ENCODE measurements at places on chromosomes 12 and 14.
A peak's percentile ranks its signal among the peaks of the same experiment; 100 is the strongest.

GRCh38 chr14:67263499-67264149, 22.4 kb downstream of the PALS1 start:
- DNase-seq: no peak

- peak; percentile 38 for DNase-seq
Observed at GRCh38 chr12:55996201-55996714, 818 bp upstream of the SUOX start.

GRCh38 chr12:99611117-99611516, 36.4 kb upstream of the GARIN6 start:
- no peak for DNase-seq

- no peak for DNase-seq
Observed at GRCh38 chr14:30283822-30284446, 275.0 kb upstream of the G2E3 start.

DNA sequence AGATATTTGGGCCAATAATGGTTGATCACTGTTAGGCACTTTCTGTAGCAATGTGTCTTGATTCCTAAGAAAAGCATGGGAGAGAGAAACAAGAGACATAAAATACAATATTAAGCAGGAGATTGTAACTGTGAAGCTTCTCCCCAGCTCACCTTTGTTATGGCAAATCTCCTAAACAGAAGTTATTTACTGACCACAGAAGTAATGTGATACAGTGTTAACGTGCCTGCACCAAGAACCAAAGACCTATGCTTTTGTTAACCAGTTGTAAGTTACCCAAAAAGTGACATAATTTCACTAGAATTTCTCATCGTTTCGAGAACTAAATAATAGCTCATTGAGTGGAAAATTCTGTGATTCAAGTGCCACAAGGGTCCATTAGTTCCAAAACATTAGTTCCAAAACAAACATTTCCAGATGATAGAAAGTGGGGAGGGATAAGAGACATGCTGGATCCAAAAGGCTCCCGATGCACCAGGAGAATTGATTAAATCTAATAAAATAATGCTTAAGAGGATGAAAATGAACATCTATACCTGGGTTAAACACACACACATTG, 14.3 kb downstream of the RERG start:
- DNase-seq: no peak

GRCh38 chr12:54193434-54193833, 4.6 kb upstream of the SMUG1 start:
- no peak for DNase-seq

DNA sequence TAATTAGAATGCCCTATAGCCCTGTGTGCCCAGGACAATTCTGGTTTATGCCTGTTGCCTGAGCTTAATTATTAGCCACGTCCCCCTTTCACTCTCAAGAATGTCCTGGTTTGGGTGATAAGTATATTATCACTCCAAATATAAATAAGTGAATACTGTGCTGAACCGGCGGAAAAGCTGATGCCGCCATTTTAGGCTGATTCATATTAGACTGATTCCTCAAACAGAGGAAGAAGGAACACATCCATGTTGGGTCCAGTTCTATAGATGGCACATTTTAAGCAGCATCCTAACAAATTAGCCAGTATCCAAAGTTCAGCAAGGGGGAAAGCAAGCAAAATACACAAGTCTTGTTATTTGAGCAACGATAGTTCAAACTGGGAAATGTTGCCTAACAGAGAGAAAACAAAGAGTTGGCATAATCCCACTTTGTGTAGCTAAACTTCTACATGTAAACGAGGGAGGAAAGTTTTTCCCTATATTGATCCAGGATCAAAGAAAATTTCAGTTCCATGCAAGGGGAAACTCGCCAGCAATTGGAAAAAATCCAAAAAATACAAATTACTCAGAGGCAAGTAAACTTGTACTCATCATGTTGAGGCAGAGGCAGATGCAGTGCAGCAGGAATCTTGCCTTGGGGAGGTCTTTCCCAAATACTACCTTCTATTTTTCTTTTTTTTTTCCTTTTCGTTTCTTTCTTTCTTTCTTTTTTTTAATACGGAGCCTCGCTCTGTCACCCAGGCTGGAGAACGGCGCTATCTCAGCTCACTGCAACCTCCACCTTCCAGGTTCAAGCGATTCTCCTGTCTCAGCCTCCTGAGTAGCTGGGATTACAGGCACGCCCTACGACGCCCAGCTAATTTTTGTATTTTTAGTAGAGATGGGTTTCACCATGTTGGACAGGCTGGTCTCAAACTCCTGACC, 96.2 kb downstream of the ITPR2 start:
- DNase-seq: no peak

DNA sequence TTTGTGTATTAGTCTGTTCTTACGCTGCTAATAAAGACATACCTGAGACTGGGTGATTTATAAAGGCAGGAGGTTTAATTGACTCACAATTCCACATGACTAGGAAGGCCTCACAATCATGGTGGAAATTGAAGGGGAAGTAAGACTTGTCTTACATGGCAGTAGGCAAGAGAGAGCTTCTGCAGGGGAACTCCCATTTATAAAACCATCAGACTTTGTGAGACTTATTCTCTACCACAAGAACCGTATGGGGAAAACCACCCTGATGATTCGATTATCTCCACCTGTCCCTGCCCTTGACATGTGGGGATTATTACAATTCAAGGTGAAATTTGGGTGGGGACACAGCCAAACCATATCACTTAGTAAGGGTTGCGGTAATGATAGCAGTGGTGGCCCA, 833.1 kb downstream of the FLRT2 start:
- DNase-seq: no peak

- no peak for DNase-seq
Observed at GRCh38 chr12:62716866-62717525, 218.0 kb downstream of the PPM1H start.

DNA sequence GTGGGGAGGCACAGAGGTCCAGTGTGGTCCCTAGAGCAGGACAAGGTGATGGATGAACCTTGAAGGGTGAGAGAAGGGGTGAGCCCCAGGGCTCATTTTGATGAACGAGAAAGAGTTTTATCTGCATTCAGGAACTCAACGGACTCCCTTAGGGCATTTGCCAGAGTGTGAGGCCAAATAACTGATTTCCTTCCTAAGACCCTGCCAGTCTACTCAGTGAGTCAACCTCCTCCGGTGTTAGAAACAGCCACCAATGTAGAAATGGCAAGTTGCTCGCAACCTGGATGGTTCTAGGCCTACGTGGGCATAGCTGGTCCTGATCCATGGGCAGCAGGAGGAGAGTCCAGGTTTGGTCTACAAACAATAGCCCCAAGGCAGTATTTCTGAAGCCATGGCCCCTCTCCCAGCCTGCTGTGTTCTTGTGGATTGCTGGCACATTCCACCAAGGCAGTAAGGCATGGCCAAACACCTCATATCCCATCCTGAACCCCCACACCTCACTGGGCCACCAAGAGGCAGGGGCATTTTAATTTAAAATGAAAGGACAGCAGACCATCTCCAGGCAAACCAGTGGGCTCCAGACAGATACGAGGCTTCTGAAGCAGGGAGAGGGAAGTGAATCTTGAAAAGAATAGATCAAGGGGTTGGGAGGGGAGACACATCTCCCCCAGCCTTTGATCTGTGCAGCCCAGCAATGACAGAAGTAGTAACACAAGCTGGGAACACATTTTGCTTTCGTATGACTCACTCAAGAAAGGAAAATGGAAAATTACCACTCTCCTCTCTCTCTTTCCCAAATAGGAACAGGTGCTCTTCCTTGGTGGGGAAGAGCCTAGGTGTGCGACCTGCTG, 25.4 kb upstream of the TESC start:
- DNase-seq: no peak

GRCh38 chr14:95961481-95961880, 77.7 kb upstream of the C14orf132 start:
- no peak for DNase-seq

GRCh38 chr12:131218026-131218922, 264.6 kb downstream of the ADGRD1 start:
- DNase-seq: no peak

DNA sequence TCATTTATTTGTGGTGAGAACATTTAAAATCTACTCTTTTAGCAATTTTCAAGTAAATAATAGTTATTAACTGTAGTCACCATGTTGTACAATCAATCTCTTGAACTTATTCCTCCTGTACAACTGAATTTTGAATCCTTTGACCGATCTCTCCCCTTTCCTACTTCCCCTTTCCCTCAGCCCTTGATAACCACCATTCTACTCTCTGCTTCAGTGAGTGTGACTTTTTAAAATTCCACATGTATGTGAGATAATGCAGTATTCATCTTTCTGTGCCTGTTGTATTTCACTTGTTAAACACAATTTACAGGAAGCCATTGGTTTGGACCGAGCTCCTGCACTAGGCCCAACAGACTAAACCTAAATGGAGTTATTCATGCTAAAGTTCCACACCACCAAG, 458.9 kb upstream of the PDE3A start:
- DNase-seq: no peak

DNA sequence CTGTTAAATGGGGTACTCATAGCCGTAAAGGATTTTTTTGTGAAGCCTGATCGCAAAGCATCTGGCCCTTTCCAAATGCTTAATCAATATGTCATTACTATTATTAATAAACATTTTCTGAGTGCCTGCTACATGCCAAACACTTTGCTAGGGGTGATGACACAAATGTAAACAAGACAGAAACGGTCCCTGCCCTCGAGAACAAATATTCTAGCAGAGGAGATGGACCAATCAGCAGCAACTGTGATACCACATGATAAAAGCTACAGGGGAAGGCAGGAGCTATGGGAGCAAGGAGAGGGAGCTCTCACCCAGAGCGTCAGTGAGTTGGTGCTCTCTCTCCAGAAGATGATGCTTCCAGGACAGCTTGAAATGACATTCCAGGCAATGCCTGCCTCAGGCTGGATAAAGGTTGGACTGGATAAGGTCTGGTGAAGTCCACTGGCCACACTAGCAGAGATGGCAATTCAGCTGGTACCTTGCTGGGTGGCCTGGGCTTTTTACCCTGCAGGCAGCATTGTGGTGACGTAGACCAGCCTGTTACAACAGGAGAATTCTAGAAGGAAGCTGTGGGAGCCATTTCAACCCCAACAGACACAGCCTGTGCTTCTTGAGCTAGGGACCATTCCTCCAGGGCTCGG, 41.1 kb downstream of the ERH start:
- no peak for DNase-seq

DNA sequence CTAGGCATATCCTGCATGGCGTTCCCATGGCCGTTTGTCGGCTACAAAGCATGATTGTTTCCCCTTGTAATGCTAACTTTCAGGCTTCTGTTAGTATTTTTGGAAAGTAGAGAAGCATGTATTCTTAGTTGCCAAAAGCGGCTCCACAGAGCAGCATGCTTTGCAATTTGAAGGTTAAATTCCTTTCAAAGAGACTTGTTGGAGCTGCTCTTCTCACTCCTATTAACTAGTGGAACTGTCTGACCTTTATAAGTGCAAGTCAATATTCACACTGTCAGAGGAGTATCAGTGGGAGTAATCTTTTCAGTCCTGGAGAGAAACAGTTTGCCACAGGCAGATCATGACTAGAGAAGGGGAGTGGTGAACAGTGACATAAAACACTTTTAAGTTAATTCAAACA, 656.1 kb upstream of the NOVA1 start:
- no peak for DNase-seq

GRCh38 chr12:247271-247670, 15.4 kb downstream of the SLC6A13 start:
- DNase-seq: no peak

GRCh38 chr12:113569806-113570205, 98.1 kb upstream of the LHX5 start:
- no peak for DNase-seq

DNA sequence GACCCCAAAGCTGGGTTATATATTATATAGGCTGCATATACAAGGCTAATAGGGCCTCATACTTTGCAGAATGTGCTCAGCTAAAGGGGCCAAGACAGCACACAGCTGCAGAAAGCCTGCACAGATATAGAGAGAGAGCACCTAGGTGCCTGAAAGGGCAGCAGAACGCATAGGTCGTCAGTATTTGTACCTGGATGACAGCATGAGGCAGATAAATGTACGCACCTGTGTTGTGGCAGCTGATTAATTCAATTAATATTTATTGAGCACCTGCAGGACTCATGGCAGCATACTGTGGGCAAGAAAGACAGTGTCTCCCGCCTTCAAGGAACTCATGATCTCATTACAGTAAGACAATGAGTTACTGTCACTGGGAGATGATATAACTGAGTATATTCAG, 33.4 kb downstream of the SPTB start:
- no peak for DNase-seq

GRCh38 chr12:120830052-120830940, 73.9 kb downstream of the SPPL3 start:
- no peak for DNase-seq

- DNase-seq: no peak
Observed at GRCh38 chr12:131642771-131643170, 68.1 kb upstream of the SFSWAP start.

DNA sequence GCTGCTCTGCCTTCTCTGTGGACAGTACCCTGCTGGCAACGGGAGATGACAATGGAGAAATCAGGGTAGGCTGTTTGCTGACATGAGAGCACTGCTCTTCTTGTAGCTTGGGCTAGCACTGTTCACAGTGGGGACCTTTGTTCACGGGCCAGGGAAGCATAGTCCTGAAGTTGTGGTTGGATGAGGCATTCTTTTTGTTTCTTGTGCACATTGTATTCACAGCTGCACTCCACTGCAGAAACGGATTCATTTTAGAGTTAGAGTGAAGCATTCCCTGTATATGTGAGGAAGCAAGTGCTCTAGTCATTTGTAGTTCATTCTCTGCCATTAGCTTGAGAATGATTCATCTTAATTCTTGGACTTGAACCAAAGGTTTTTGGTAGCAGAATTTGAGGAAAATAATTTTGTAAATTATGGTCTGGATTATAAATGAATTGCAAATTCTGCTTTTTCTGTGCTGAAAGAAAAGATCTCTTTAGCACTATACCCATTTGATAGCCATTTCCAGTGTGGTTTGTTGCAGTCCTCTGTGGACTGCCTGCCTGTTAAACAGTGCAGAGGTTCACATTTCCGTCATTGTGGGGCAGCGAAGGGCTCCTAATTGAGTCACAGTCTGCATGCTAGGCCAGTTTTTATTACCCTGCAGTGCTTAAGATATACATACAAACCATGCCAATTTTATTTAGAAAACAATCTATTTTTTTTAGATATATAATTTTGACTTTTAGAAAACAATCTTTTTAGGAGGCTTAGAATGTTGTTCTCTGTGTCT, 80.6 kb downstream of the APAF1 start:
- DNase-seq: no peak

GRCh38 chr12:22313286-22313962, 21.1 kb downstream of the ST8SIA1 start:
- DNase-seq: no peak

GRCh38 chr12:44500423-44500822, 375.7 kb downstream of the NELL2 start:
- DNase-seq: no peak

DNA sequence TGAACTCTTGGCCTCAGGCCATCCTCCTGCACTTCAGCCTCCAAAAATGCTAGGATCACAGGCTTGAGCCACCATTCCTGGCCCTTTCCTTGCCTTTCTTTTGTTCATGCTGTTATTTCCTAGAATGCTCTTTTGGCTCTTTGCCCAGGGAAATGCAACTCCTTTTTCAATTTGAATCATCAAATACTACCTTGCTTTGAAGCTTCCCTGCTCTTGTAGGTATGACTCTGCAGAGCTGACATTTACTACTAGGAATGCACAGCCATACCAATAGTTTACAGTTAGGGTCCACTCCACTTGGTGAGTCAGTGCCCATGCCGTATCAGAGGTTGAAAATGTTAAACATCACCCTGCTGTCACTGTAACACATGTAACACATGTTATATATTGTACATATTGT, 107.0 kb upstream of the CRY1 start:
- peak; percentile 15 for DNase-seq
